A549 treated with Hydrocortisone at 1 μM for 4 hours (cell line): ENCODE measurements at places on chromosomes 3 and 15. TPM values are rescaled to one million over a fixed set of nuclear protein-coding genes. Genes with fewer than 3 reads are reported as not detected.

STRIT1 gene
- not detected in 5 replicates for total RNA-seq

RASGRF1 gene
- total RNA-seq = 0.17 to 0.43 TPM (median 0.34 TPM) in 5 replicates

SCG3 gene
- 0.03 to 0.09 TPM (median 0.05 TPM) in 4 of 5 replicates, not detected in the other for total RNA-seq

PROS1 gene
- total RNA-seq = 9.1 to 13.9 TPM (median 11.6 TPM) in 5 replicates

TIMP4 gene
- total RNA-seq = 11.4 to 13.6 TPM (median 11.9 TPM) in 5 replicates

P2RY1 gene
- total RNA-seq = 0.47 to 0.60 TPM (median 0.50 TPM) in 5 replicates

A4GNT gene
- not detected in 5 replicates for total RNA-seq

THBS1 gene
- total RNA-seq = 41.7 to 98.2 TPM (median 57.1 TPM) in 5 replicates

RPSA gene
- total RNA-seq = 2,524 to 2,861 TPM (median 2,696 TPM) in 5 replicates

MRPL47 gene
- 37.0 to 42.1 TPM (median 38.5 TPM) in 5 replicates for total RNA-seq

NEK10 gene
- total RNA-seq = 0.59 to 1.2 TPM (median 0.67 TPM) in 5 replicates

MELTF gene
- 50.2 to 63.0 TPM (median 56.4 TPM) in 5 replicates for total RNA-seq

ZBTB38 gene
- total RNA-seq = 60.4 to 113 TPM (median 86.2 TPM) in 5 replicates

GCSAM gene
- not detected in 5 replicates for total RNA-seq

DUOXA2 gene
- not detected in 5 replicates for total RNA-seq

ACKR2 gene
- 0.12 to 0.14 TPM (median 0.13 TPM) in 3 of 5 replicates, not detected in the others for total RNA-seq

CNBP gene
- 341 to 385 TPM (median 346 TPM) in 5 replicates for total RNA-seq

SPINK8 gene
- not detected in 5 replicates for total RNA-seq

TMED3 gene
- total RNA-seq = 156 to 191 TPM (median 187 TPM) in 5 replicates

CYP11A1 gene
- total RNA-seq = 0.08 to 0.16 TPM in 2 of 5 replicates, not detected in the others

LRTM1 gene
- total RNA-seq = not detected in 5 replicates
